ENCODE measurements at places on chromosomes 2 and 18.

DNA sequence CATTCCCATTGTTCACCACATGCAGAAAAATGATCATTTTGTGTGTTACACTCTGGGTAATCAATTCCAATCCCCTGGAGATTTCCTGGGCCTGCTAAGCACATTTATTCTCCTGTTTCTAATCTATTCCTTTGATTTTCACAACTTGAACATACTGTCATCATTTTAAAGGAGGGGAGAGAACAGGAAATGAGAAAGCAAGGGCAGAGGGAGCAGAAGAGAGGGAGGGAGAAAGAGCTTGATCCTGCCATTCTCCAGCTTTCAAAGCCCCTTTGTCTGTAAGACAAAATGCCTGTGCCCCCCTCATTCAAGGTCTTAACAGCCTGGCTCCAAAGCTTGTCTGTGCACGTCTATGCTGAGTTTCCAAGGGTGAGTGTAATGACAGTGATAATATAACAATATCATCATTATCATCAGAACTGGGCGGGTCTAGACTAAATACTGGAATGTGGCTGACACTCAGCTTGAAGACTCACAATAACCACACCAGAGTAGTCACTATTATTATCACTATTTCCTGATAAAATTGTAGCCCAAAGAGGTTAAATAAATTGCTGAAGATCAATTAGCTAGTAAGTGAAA is 164.4 kb upstream of the KLHL29 start:
- no peak for DNase-seq

GRCh38 chr2:137154946-137155345 is 389.6 kb downstream of the THSD7B start:
- DNase-seq: no peak

- no peak for DNase-seq
Observed at GRCh38 chr2:2662847-2663356, 331.8 kb upstream of the MYT1L start.

DNA sequence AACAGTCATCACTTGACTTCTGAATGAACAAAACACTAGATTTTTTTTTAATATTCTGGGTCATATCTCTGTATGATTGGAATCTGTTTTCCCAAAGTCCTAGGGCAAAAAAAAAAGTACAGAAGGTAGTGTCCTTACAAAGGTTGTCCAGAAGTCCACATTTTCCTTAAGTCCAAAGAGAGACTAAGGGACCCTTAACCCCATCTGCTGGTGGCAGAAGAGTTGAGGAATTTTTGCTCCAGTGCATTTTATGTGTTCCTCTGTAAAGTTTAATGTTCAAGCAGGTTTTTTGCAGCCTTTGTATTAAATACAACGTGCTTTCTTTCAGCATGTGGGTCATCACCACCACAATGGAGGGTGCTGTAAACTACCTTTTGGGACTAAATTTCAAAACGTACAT is 215.9 kb downstream of the SP3 start:
- DNase-seq: no peak
